Cortex of kidney (tissue), 1 donor: ENCODE measurements at places on chromosomes 7 and 10.

GRCh38 chr10:75722020-75722419, 290.6 kb downstream of the LRMDA start:
- no peak for DNase-seq

- no peak for DNase-seq
Observed at GRCh38 chr7:120988591-120989256, at the start of gene CPED1. TSS of gene CPED1 (plus strand) at chr7:120988711. CDS start at chr7:120989622, 911 bp downstream.

DNA sequence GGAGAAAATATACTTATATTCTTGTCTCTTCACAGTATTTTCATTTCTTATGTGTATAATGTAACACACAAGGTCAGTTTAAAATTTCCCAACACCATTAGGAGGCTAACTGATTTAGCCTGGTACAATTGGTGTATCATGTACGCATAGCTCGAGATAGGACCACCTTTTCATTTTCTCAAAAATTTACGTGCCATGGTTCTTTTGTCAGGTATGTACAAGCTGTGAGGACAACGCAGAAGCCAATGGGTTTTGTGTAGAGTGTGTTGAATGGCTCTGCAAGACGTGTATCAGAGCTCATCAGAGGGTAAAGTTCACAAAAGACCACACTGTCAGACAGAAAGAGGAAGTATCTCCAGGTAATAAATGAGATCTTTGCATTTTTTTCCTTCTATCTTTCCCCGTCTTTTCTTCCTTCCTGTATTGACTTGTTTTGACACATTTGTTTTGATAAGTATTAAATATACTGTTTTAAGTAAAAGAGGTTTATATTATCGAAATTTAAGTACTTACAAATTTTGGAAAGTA, 55.0 kb downstream of the TRIM24 start:
- no peak for DNase-seq

GRCh38 chr7:5672468-5672867, 109.0 kb downstream of the RNF216 start:
- DNase-seq, result no peak

- no peak for DNase-seq
Observed at GRCh38 chr7:1712907-1713501, 42.9 kb downstream of the ELFN1 start.

DNA sequence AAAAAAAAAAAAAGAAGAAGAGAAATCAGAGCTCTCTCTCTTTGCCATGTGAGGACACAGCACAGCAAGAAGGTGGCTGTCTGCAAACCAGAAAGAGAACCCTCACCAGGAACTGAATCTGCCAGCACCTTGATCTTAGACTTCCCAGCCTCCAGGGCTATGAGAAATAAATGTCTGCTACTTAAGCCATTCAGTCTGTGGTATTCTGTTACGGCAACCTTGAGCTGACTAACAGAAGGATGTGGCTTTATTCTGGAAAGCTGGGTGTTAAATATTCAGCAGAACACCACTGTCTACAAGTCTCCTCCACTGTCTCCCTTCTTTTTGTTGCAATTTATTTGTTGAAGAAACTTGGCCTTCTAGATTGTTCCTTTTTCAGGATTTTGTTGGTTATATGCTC, 5.0 kb downstream of the COL26A1 start:
- DNase-seq, result no peak
